ENCODE measurements at places on chromosomes 5 and 9.
A peak's percentile ranks its signal among the peaks of the same experiment; 100 is the strongest.

DNA sequence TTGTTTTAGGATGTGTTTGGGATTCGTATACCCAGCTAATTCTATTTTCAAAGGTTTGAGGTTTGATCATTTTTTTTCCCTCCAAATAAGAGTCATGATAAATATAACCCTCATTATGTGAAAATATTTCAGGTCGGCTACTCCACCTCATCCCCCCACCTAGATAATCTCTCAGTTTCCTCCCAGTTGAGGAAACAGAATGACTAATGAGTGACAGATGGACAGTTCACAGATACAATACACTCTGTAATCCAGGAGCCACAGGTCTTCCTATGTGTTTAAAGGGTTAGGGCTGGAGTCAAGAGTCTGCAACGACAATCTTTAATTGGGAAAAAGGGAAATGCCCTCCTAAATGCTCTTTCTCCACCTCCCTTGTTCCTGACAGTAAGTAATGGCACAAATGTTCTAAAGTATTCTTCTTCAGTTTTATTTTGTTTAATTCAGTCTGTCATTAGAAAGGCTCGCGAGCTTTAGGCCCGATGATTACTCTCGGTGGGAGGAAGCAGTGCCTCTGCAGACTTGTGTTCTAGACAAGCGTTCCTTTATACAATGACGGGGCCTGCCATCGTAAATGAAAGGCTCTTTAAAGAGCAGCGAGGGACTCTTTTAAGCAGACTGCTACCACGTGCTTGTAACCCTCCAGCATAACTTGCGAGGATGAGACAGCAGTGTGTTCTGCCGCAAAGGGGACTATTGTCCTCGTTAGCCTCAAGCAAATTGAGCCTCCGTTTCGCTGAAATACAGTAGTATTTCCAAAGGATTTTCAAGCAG is 69.0 kb downstream of the MEF2C start:
- no peak for DNase-seq

- no peak for DNase-seq
Observed at GRCh38 chr5:149677731-149678130, 52.4 kb upstream of the PPARGC1B start.

- no peak for DNase-seq
Observed at GRCh38 chr5:139149477-139150199, 48.5 kb downstream of the SIL1 start.

DNA sequence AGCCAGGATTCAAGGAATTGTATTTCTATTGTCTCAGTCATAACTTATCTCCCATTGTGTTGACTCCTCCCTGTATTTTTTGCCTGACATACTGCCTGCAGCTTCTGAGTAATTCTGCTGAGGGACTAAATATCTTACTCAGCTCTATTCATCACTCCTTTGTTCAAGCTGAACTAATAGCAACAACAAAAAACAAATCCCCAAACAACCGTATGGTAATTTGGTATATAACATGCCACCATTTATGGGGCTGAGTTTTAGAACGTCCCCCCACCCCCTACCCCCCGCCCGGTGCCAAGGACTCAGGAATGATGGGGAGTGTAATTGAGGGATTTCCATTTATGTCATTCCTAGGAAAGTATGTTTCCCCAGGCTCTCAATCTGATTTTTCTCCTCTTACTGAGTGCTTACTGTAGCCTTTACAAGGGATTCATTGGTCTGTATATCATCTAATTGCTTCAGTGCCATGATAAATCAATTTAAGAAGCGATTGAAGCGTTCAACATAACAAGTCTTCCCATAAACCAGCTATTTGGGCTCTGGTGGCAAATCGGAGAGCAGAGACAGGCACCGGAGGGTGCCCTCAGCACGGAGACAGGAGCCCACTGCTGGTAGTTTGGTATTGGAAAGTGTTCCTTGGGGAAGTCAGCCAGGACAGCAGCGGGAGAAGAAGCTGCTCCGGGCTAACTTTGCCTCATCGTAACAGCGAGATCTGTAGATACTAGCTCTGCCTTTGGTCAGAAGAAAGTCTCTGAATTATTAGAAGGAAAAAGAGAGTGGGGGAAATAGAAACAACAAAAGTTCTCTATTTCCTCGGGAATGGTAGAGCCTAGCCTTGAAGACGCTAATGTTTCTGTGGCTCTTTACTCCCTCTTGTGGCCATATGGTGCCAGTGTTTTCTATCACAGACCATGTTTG is 40.7 kb upstream of the HSD17B4 start:
- peak; percentile 64 for DNase-seq

- DNase-seq = no peak
Observed at GRCh38 chr5:174084691-174085154, 39.2 kb downstream of the NSG2 start.

DNA sequence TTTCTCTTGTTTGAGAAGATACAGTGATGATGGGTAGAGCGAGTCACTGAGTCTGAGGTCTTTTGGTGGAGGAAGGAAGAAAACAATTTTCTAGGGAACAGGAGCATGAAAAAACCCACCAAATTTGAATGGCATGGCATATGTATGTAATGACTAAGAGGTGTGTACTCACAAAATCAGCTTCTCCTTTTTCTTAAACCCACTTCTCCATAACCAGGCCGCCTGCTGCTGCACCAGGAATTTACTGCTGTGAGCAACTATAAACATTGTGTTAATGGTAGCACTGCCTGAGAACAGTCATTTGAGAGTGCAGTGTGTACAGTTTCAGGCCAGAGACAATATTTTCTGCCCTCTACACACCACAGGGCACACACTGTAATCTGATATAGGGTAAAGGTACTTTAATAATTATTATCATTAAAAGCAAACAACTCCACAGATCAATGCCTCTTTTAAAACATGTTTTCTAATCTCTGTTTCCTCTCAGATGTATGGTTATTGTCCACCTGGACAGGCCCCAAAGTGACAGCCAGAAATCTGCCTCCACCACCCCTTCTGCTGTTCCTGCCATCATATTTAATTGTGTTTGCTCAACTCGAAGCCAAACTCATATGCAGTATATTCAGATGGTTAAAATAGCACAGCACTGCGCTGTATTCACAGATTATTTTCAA is 241.6 kb downstream of the KIAA0825 start:
- no peak for DNase-seq

GRCh38 chr5:82465235-82465634 is 187.1 kb upstream of the RPS23 start:
- no peak for DNase-seq

GRCh38 chr5:154757814-154758406 is 2.7 kb downstream of the LARP1 start:
- DNase-seq = no peak

Data from NCI-H2171 treated with DMSO at 0.1 percent for 48 hours (cell line).